ENCODE measurements at places on chromosomes 3 and 15. TPM values are rescaled to one million over a fixed set of nuclear protein-coding genes. Genes with fewer than 3 reads are reported as not detected.
A peak's percentile ranks its signal among the peaks of the same experiment; 100 is the strongest.

DNA sequence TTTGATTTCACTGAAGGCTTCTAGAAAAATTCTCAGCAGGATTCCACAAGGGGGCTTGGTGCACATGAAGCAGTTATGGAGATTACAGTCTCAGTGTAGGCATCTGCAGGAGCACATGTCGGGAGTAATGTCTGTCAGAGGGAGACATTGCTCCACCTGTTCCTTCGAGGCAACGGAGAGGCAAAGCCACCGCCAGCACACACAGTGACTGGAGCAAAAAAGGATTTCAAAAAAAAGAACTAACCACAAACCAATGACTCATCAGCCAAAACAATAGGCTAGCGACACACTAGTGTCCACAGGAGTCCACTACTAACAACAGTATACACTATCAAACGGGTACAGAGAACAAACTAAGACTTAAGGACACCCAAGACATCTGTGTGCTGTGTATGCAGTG lies 68.9 kb downstream of the NPTN start:
- H3K36me3 ChIP-seq = peaks cover 53% of the 10 kb centered on the region
- no peak overlapping the region for H3K27ac ChIP-seq
- H3K4me1 ChIP-seq = peaks cover 8% of the 10 kb centered on the region
- H3K4me3 ChIP-seq = no peak overlapping the region

- no peaks in the 10 kb centered on the region for H3K27me3 ChIP-seq
- no peak overlapping the region for H3K27ac ChIP-seq
- H3K4me1 ChIP-seq = no peaks in the 10 kb centered on the region
- H3K4me3 ChIP-seq = no peak overlapping the region
Measured at GRCh38 chr3:151568184-151568583, 107.3 kb upstream of the IGSF10 start.

- no peaks in the 10 kb centered on the region for H3K36me3 ChIP-seq
- no peak overlapping the region for H3K27ac ChIP-seq
- no peaks in the 10 kb centered on the region for H3K4me1 ChIP-seq
- DNase-seq = no peak
Measured at GRCh38 chr3:2506776-2507175, 408.1 kb downstream of the CNTN4 start.

DNA sequence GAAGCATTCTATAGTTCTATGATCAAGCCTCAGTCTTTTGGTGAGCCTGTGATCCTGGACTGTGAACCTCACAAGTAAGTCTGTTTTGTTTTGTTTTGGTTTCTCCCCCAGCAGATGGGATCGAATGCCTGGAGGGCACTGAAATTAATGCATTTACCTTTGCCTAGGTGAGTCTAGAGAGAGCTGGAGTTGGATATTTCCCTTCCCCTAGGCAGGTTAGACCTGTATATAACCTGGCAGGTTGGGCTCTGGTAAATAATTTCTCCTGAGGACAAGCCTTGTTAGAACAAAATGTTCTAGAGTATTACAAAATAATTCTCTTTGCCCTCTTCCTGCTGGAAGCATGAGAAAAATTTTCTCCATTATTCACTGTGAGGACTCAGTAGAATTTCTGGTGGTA lies 211.9 kb downstream of the TPRG1 start:
- no peak for DNase-seq
- no peaks in the 10 kb centered on the region for H3K36me3 ChIP-seq
- H3K4me3 ChIP-seq = no peak overlapping the region

- H3K27me3 ChIP-seq = no peaks in the 10 kb centered on the region
- no peaks in the 10 kb centered on the region for H3K4me1 ChIP-seq
- no peak overlapping the region for H3K27ac ChIP-seq
- no peaks in the 10 kb centered on the region for H3K36me3 ChIP-seq
Measured at GRCh38 chr3:60728006-60728405, 523.2 kb downstream of the FHIT start.

GRCh38 chr3:186487819-186488218 lies 56.4 kb downstream of the CRYGS start:
- no peak overlapping the region for H3K4me3 ChIP-seq
- H3K4me1 ChIP-seq = no peaks in the 10 kb centered on the region
- no peak for DNase-seq

DNA sequence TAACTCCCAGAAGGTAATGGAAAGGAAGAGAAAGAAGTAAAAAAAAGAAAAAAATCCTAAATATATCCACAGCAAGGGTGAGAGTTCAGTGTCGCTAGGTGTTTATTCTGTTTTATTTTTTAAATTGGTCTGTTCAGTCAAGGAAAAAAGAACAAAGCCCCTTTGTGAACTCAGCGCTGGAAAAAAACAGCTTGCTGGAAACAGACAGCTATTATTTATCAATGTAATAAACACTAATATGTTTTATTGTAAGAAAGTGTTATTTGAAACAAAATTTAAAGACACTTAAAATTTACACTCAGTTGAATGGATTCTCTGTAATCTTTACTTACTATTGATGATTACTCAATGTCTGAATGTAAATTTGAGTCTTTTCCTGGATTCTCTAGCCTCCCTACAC lies 32.3 kb upstream of the LEKR1 start:
- H3K4me1 ChIP-seq = peaks cover 35% of the 10 kb centered on the region
- H3K27ac ChIP-seq = peak overlapping the region; percentile 76
- H3K4me3 ChIP-seq = no peak overlapping the region
- DNase-seq = no peak
- H3K36me3 ChIP-seq = no peaks in the 10 kb centered on the region
- H3K27me3 ChIP-seq = no peaks in the 10 kb centered on the region

GRCh38 chr3:45509038-45509767 lies 85.3 kb upstream of the LIMD1 start:
- H3K4me1 ChIP-seq = peaks cover 32% of the 10 kb centered on the region
- peaks cover 13% of the 10 kb centered on the region for H3K36me3 ChIP-seq
- peak overlapping the region; percentile 89 for H3K27ac ChIP-seq
- DNase-seq = peak; percentile 85
- no peaks in the 10 kb centered on the region for H3K27me3 ChIP-seq
- H3K4me3 ChIP-seq = no peak overlapping the region

DNA sequence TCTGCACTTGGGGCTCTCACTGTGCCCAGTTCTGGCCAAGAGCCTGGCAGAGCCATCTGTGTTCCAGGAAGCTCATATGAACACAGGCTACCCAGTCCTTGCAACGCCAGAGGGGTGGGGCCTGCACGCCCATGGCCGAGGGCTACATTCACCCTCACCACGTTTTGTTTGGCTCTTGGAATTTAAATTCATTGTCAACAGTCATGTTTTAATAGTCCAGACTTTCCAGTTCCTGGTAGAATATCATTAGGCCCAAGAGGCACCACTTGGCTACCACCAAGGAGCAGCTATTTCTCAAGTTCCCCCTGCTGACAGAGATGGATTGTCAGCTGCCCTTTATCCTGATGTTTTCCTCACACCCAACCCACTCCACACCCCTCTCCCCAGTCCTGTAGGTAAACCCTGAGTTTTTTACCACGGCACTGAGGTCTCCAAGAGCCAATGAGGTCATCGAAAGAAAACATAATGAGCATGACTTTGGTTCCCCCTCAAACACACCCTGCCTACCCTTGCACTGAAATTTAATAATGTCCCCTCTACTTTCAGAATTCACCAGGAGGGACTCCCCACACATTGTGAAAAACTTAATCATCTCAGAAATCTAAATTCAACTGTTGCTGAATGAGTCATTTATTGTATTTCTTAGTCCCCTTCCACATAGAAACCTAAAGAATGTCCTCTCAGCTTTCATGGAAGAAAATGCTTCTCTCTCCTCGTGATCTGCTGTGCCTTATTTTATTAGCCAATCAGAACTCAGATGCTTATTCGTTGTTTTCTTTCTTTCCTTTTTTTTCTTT lies 125.1 kb downstream of the SHQ1 start:
- H3K36me3 ChIP-seq = no peaks in the 10 kb centered on the region
- no peak overlapping the region for H3K4me3 ChIP-seq
- peak; percentile 95 for DNase-seq
- peaks cover 3% of the 10 kb centered on the region for H3K27me3 ChIP-seq
- H3K27ac ChIP-seq = peak overlapping the region; percentile 31
- H3K4me1 ChIP-seq = peaks cover 9% of the 10 kb centered on the region

DNA sequence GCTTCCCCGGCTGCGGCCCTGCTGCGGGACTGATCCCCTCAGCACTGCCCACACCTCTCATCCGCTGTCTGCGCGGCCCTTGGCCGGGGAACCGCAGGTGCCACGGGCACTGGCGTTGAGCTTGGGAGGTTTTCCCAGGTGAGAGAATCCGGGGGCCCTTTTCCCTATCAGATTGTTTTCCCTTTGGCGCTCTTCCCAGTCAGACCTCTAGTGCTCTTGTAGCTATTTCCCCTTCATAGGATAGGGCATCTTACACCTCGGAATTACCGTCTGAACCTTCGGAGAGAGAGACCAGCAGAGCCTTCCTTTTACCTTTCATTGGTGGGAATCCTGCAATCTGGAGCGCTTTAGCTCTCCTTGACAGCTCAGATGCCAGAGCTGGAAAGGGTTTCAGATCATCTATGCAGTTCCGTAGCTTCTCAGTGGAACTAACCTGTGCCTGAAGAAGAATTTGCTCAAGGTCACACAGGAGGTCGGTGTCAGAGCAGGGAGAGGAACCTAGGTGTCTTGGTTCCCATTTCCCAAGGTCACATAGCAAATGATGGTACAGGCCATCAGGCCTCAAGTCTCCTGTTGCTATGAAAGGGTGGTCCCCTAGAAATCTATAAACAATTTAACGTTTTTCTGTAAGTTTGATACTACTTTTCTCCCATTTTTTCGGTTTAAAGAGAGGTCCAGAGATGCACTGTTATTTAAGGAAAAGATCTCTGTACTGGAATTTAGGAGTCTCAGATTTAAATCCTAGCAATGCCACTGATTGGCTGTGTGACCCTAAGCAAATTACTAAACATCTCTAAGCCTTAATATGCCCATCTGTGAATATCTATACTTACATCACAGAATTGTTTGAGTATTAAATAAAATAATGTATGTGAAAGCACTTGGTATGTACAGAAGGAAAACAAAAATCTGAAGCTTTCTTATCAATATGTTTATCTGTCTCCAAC lies 916 bp downstream of the IDH3A start:
- H3K36me3 ChIP-seq = no peaks in the 10 kb centered on the region
- peak overlapping the region; percentile 25 for H3K27ac ChIP-seq
- no peaks in the 10 kb centered on the region for H3K27me3 ChIP-seq

GRCh38 chr3:69088063-69088462 lies 3.3 kb downstream of the ARL6IP5 start:
- DNase-seq = no peak
- peak overlapping the region; percentile 1 for H3K4me3 ChIP-seq
- no peaks in the 10 kb centered on the region for H3K27me3 ChIP-seq
- H3K36me3 ChIP-seq = peaks cover 10% of the 10 kb centered on the region
- peaks cover 61% of the 10 kb centered on the region for H3K4me1 ChIP-seq
- H3K27ac ChIP-seq = peak overlapping the region; percentile 10

GRCh38 chr3:43994657-43995546 lies 246.8 kb upstream of the TOPAZ1 start:
- DNase-seq = peak; percentile 90
- H3K4me1 ChIP-seq = peaks cover 22% of the 10 kb centered on the region
- H3K27me3 ChIP-seq = peaks cover 51% of the 10 kb centered on the region
- no peaks in the 10 kb centered on the region for H3K36me3 ChIP-seq
- no peak overlapping the region for H3K27ac ChIP-seq

- H3K27me3 ChIP-seq = no peaks in the 10 kb centered on the region
- H3K27ac ChIP-seq = no peak overlapping the region
- H3K4me1 ChIP-seq = no peaks in the 10 kb centered on the region
- no peaks in the 10 kb centered on the region for H3K36me3 ChIP-seq
- H3K4me3 ChIP-seq = no peak overlapping the region
Measured at GRCh38 chr3:17554078-17554477, 188.4 kb downstream of the TBC1D5 start.

- no peaks in the 10 kb centered on the region for H3K36me3 ChIP-seq
- no peak overlapping the region for H3K27ac ChIP-seq
- no peaks in the 10 kb centered on the region for H3K27me3 ChIP-seq
- H3K4me3 ChIP-seq = no peak overlapping the region
- no peak for DNase-seq
- no peaks in the 10 kb centered on the region for H3K4me1 ChIP-seq
Measured at GRCh38 chr3:31892916-31893573, 88.0 kb downstream of the OSBPL10 start.

- peaks cover 38% of the 10 kb centered on the region for H3K4me1 ChIP-seq
- H3K27me3 ChIP-seq = no peaks in the 10 kb centered on the region
- H3K27ac ChIP-seq = peak overlapping the region; percentile 97
- DNase-seq = peak; percentile 44
- no peaks in the 10 kb centered on the region for H3K36me3 ChIP-seq
Measured at GRCh38 chr15:50134524-50135024, 15.5 kb upstream of the ATP8B4 start.

ST6GAL1 gene
- total RNA-seq = 8.0 TPM

TMOD2 gene
- 9.8 TPM for total RNA-seq

HERC2 gene
- 53.6 TPM for total RNA-seq

PSTPIP1 gene
- not detected for total RNA-seq
